ENCODE measurements at places on chromosomes 5 and 9.

GRCh38 chr9:86500667-86501435, 146.6 kb upstream of the TUT7 start:
- no peak for DNase-seq

DNA sequence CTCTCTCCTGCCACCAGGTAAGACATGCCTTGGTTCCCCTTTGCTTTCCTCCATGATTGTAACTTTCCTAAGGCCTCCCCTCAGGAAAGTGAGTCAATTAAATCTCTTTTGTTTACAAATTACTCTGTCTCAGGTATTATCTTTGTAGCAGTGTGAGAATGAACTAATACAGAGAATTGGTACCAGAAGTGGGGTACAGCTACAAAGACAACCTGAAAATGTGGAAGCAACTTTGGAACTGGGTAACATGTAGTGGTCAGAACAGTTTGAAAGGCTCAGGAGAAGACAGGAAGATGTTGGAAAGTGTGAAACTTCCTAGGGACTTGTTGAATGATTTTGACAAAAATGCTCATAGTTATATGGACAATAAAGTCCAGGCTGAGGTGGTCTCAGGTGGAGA, 97.2 kb downstream of the FAM170A start:
- DNase-seq, result no peak

- DNase-seq, result no peak
These were observed 65.8 kb upstream of the PLPP6 start for GRCh38 chr9:4596165-4596922.

GRCh38 chr9:87529671-87530070, 32.0 kb downstream of the DAPK1 start:
- DNase-seq, result no peak

- DNase-seq, result no peak
These were observed 4.4 kb downstream of the SLC22A4 start for GRCh38 chr5:132298298-132299212.

DNA sequence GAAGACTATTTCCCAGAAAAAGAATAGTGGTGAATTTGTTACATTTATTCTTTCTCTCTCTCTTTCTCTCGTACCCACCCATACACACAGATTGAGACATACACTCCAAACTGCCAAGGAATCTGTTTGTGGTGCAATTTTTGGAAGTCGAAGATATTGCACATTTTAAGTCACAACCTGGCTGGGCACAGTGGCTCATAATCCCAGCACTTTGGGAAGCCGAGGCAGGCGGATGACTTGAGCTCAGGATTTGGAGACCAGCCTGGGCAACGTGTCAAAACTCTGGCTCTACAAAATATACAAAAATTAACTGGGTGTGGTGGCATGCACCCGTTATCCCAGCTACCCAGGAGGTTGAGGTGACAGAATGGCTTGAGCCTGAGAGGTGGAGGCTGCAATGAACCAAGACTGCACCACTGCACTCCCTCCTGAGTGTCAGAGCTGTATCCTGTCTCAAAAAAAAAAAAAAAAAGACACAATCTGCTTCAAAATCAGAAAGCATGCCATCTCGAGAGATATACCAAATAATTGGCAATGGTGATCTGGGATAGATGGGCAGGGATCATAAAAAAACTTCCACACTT, 19.2 kb upstream of the PLIN2 start:
- DNase-seq, result no peak

GRCh38 chr9:31486630-31487029, 897.8 kb upstream of the ACO1 start:
- no peak for DNase-seq

DNA sequence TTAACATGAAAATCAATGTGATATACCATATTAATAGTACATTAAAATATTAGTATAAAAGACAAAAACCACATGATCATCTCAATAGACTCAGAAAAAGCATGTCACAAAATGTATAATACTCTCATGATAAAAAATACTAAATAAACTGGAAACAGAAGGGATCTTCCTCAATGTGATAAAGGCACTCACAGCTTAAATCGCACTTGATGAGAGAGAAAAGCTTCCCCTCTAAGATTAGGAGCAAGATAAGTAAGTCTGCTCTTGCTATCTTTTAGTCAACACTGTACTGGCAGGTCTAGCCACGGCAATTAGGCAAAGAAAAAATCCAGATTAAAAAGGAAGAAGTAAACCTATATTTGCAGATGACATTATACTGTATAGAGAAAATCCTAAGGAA, 21.8 kb upstream of the MSH3 start:
- no peak for DNase-seq

- DNase-seq, result no peak
These were observed 6.5 kb downstream of the GRM6 start for GRCh38 chr5:178988436-178989220.

DNA sequence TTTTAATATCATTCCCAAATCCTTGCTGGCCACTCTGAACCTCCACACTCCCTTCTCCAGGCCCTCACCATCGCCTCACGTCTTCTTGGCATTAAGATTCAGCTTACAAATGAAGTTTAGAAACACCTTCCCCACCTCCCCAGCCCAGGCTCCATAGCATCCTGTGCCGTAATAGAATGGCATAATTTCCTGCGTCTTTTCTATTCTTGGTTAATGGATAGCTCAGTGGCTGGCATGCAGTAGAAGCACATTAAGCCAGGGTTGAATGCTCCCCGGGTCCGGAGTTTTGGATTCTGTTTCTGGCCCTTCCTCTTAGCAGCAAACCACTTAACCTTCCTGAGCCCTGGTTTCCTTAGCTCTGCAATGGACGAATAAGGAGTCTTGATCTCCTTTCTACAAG, 13.8 kb downstream of the WWC1 start:
- DNase-seq, result no peak

Data from stimulated activated CD8-positive, alpha-beta memory T cell treated with anti-CD3 and anti-CD28 coated beads, Interleukin-4, amount 100 ng/mL, for 4 hours (primary cell).